ENCODE measurements at places on chromosomes 7 and 10.
A peak's percentile ranks its signal among the peaks of the same experiment; 100 is the strongest.

DNA sequence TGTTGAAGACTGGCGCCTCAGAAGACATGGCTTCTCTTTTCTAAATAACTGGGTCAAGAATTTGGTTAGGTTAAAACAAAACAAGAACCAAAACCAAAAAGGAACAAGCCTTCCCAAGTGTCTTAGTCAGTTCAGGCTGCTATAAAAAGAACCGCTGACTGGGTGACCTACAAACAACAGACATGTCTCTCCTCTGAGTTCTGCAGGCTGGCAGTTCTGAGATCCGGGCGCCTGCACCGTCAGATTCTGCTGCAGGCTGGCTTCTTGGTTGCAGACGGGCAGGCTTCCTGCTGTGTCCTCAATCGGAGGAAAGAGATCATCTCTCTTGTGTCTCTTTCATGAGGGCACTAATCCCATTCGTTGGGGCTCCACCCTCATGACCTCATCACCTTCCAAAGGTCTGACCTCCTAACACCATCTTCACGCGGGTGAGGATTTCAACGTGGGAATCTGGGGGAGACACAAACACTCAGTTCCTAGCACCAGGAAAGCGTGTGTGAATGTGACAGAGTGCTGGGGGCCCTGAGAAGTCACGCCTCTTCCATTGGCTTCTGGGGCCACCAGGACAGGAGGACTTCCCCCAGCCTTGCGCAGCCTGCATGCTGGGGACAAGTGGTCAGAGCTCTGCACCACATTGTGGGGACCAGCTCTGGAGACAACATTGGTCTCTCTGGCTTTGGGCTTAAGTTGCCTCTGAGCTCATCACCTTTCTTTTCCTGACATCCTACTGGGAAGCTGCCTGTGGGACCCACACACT is 63.1 kb downstream of the ASB13 start:
- no peak for DNase-seq

DNA sequence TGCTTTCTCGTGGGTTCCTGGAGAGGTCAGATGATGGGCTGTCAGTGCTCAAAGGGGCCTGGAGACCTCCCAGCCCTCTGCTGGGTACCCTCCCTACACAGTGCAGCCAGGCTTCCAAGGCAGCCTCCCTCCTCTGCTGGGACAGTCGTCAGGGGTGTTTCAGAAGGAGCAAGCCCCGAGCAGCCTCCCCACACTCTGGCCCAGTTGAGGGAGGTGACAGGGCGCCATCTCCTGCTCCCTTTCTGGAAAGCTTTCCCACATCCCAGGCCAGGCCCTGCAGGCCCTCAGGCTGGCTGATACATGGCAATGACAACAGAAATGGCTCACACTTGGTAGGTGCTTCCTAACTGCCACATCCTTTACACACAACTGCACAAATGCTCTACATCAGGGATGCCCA is 32.1 kb downstream of the KCNMA1 start:
- DNase-seq = no peak

GRCh38 chr7:55279080-55279845 is 85.9 kb upstream of the LANCL2 start:
- no peak for DNase-seq

DNA sequence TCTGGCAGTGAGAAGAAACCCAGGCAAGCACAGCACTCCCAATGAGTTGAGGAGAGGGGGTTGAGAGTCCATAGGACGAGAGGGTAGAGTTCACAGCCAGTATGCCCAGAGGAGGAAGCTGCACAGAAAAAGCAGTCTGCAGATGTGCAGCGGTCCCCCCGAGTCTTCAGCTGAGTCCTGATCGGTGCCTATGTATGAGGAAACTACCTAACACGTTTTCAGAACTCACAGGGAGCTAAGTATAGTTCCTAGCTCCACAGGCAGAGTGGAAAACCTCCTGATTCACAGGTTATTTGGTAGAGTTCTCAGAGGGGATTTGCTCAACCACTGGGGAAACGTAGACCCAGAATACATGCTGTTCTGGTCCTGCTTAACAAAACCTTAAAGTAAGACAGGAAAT is 271.3 kb upstream of the CNTNAP2 start:
- DNase-seq = no peak

DNA sequence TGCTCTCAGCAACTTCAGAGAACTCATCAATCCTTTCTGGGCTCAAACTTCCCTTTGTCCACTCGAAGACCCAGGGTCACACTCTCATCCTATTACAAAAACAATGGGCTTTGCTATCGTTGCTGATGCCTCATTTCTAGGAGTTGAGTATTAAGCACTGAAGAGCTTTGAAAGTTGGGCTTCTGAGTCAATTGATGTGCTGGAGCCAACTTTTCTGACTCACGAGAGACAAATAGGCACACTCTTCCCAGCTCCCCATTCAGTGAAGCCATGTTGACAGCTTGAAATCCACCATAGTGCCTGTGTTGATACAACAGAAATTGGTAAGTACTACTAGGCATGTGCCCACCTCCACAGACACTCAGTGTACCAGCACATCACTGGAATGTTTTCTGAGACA is 97.5 kb upstream of the PRSS58 start:
- peak; percentile 56 for DNase-seq

DNA sequence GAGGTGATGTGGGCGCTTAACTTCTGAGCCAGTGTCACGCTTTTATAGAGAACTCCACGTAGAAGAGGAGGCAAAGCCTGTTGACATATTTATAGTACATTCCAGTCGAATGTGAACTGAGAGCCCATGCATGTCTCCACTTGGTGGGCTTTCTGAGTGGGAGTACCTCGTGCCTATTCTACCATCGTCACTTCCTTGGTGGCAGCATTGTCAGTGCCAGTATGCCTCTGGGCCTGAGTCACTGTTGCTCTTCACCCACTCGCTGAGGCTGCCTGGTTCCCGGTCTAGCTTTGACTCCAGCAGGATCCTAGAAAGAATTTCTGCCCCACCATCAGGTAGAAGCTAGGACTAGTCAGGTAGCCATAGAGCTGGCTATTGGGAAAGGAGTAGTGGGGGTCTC is 30.0 kb upstream of the CDH23 start:
- no peak for DNase-seq

DNA sequence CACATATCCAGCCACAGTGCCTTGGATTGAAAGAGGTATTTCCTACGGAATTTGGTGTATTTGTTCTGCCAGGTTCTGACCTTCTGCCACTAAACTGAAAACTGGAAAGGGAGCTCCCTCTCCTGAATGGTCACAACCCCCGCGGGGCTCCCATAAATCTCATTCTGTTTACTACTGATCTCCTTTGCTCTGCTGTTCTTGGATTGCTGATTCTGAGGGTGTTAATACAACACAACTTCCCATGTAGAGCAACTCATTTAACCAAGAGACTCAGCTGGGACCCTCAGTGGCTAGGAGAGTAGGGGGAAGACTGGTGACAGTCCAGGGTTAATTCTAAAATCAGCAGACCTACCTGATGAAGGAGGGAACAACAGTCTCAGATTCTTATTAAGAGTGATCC is 662.9 kb downstream of the INHBA start:
- DNase-seq = no peak

- no peak for DNase-seq
These were observed 146.9 kb downstream of the EVX1 start for GRCh38 chr7:27389496-27389895.

- no peak for DNase-seq
These were observed 79.5 kb downstream of the EZH2 start for GRCh38 chr7:148804343-148805235.

GRCh38 chr7:68739306-68739705 is 859.0 kb upstream of the AUTS2 start:
- no peak for DNase-seq

- DNase-seq = no peak
These were observed 344.2 kb upstream of the POM121L12 start for GRCh38 chr7:52691257-52691656.

DNA sequence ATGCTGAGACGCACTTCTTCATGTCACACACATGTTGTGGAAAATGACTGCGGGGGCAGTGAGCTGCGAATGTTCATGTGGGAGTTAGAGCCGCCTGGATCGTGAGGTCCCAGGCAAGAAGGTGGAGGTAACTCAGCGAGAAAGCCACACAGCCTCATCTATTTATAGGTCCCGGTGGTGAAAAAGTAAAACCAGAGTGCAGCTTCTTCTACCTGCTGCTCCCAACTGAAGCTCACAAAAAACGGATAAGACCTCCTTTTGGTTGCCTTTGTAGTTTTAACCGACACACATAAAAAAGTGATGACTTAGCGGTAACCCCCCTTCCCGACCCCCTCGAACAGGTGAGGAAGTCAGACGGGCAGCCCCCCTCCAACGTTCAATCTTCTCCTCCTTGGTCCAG is 276.9 kb downstream of the GATA3 start:
- no peak for DNase-seq

DNA sequence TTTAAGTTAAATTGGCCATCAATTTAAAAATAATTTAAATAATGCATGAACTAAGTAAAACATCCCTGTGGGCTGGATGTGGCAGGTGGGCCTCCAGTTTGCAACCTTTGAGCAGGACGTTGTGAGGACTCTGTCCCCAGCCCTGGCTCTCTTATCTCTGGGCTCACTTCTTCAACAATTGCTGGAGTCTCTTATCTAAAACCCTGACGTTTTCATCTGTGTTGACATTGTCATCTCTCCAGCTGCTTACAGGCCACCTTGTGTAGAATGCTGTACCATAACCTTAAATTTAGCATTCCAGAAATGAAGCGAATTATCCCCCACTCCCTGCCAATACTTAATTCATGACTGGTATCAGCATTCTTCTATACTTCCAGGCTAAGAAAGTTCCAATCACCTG is 3.2 kb upstream of the KIF5B start:
- DNase-seq = no peak

GRCh38 chr7:42573881-42574672 is 337.1 kb upstream of the GLI3 start:
- DNase-seq = no peak

DNA sequence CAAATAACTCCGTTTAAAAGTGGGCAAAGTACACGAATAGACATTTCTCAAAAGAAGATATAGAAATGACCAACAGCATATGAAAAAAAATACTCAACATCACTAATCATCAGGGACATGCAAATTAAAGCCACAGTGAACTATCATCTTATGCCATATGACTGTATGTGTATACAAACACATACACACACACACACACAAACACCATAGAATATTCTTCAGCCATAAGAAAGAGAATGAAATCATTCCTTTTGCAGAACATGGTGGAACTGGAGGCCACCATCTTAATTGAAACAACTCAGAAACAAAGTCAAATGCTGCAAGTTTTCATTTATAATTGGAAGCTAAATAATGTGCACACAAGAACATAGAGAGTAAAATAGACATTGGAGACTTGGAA is 1019.4 kb downstream of the KCNMA1 start:
- no peak for DNase-seq

DNA sequence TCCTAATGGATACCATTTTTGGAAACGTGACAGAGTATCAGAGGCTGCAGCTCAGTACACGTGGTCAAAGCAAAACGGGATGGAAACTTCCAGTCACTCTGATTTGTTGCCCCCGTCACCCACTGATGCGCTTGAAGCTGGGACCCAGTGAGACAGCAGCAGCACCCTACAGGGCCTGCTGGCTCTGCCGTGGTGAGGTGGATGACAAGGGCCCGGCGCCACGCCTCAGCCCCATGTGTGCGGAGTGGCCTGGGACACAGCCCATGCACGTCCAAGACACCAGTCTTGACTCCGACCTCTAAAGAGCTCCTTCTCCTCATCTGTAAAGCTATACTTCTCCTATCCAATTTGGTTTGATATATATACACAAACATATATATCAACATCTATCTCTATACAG is 39.0 kb downstream of the CLEC2L start:
- DNase-seq = no peak

DNA sequence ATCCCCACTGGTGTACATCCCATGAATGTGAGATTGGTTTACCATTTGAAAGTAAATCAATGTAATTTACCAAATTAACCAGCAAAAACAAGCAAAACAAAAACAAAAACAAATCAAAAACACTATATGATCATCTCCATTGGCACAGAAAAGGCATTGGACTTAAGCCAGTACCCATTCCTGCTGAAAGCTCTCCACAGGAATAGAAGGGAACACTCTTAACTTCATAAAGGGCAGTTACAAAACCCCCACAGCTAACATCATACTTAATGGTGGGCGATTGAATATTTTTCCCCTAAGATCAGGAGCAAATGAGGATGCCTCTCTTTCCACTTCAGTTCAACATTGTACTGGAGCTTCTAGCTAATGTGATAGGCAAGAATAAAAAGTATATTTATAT is 34.1 kb downstream of the PRKG1 start:
- no peak for DNase-seq

- no peak for DNase-seq
These were observed 170.0 kb upstream of the MKLN1 start for GRCh38 chr7:131157530-131158243.

- DNase-seq = no peak
These were observed 436.8 kb upstream of the GALNT17 start for GRCh38 chr7:70694971-70695794.

- DNase-seq = no peak
These were observed 291.2 kb upstream of the FZD1 start for GRCh38 chr7:90972906-90973550.

DNA sequence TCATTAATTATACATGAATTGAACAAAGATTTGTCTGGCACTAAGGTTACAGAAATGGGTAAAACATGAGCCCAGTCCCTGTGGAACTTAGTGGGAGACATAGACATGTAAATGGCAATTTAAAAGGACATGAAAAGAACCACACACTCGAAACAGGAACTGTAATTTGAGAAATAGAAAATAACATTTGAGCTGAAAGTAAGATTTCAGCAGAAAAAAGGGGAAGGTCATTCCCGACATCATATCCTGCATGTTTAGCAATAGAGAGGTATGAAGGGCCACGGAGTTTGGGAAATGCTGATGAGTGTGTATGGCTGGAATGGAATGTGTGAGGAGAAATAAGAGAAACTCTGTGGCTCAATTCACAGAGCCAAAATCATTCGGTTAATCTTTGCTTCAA is 175.4 kb upstream of the AHR start:
- DNase-seq = no peak

DNA sequence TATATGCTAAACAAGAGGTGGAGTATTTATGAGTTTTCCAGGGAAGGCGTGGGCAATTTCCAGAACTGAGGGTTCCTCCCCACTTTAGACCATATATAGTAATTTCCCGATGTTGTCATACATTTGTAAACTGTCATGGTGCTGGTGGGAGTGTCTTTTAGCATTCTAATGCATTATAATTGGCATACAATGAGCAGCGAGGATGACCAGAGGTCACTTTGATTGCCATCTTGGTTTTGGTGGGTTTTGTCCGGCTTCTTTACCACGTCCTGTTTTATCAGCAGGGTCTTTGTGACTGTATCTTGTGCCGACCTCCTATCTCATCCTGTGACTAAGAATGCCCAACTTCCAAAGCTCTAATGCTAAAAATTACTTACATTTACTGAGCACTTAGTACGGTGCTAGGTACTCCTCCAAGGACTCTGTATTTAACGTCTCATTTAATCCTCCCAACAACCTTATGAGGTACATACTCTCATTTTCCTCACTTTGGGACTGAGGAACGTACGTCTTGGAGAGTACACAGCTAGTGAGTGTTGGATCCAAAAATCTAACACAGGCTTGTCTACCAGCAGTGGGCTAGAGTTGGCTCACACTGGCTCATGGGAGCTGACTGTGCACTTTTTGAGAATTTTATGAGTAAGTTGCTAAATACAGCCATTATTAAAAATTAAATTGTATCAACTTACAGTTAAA is 144.8 kb upstream of the NEBL start:
- no peak for DNase-seq

- DNase-seq = no peak
These were observed 21.0 kb downstream of the DLD start for GRCh38 chr7:107911981-107912380.

Data from COLO829 (cell line).